Jurkat, Clone E6-1 (cell line): ENCODE measurements at places on chromosomes 7 and 10.

DNA sequence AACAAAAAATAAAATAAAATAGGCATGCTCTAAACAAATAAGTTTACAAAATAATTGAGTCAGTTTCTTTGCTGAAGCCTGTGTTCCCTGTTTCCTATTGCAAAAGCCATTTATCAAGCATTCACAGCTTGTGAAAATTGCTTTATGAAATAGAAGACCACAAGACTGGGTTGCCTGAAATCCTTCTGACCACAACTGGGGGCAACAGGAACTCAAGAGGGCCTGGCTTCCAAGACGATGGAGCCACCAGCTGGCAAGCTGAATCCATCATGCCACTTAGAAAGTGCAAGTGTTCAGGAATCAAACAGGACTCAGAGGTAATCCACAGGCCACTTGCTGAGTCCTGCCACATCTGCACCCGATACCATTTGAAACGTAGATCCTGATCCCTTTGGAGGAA, 752 bp upstream of the ABCA13 start:
- DNase-seq, result no peak

- DNase-seq, result no peak
Measured at GRCh38 chr7:44798649-44799305, 2.3 kb downstream of the PPIA start.

DNA sequence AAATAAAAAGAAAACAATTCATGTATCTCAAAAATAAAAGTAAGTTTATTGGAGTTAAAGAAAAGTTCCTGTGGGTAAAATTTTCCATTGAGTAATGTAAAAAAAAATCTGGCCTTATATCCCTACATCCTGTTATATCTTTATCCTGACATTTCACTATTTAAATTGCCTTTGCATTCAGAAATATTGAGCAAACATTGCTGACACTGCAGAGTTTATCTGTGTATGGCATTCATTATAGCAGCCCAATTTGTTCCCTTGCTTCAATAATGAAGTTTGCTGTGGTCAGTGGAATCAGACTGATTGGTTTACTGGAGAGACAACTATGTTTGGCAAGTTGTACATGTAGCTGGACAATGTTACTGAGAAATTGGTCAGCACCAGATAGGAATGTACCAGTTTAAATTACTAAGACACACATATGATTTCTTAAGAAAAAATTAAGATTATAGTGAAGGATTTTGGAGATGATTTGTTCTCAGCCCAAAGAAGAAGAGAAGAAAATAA, 271.7 kb downstream of the ANKRD7 start:
- DNase-seq, result no peak

GRCh38 chr10:130430291-130430690, 294.1 kb downstream of the GLRX3 start:
- no peak for DNase-seq

- no peak for DNase-seq
Measured at GRCh38 chr7:132197772-132198171, 378.5 kb downstream of the PLXNA4 start.

DNA sequence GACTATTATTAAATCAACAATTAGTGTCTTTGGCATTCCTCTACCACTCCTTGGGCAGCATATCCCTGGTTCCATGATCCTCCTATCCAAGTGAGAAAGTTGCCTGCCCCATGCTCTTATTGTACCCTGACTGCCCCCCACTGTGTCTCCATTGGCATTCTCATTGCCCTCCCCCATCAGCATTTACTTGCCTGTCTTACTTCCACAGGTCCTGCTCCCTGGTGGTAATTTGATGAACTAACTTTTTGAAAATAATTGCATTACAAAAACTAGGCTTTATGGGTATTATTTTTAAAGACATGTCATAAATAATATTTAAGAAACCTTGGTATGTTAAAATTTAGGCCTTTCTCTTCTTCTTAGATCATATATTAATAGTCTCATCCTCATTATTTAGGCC, 346.4 kb downstream of the PCLO start:
- no peak for DNase-seq

DNA sequence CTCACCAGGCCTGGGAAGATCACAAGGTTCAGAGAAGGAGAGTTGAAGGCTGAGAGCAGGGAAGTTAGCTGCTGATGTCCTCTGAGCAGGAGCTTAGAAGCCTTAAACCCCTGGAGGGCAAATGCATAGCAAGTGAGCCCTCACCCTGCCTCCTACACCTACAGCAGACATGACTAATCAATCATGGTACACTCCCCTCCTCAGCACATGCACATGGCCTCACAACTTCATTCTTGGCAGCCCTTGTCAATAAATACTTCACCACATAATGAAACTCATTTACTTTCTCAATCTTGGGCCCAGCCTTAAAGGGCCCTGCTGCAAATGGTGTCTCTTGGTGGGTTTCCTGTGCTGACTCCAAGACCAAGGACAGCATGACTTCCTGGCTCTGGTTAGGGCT, 12.9 kb downstream of the MMRN2 start:
- no peak for DNase-seq

DNA sequence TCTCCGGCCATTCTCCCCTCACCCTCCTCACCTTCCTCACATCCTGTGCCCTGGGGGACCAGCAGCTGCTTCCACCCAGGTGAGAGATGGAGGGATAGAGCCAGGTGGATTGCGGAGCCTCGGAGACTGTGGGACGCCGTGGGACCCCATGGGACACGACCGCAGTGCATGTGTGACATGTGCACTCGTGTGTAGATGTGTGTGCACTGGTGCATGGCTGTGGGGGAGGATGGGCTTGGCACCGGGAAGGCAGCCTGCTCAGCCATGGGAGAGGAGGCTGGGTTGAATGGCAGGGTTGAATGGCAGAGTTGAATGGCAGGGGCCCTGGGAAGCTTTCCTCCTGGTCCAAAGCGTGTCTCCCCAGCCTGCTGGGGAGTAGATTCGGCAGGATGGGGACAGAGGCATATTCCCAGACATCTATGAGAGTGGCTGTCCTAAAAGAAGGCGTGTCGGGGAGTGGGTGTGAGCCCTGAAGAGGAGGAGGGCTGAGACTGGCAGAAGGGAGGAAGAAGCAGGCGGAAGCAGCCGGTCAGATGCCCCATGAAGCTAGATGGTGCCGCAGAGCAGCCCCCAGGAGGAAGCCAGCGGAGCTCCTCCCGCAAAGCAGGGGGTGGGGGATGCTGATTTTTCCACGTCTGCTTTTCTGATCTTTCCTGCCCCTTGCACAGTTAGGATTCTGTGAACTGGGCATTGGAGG, 815 bp downstream of the GIMAP8 start:
- DNase-seq, result peak; percentile 51

DNA sequence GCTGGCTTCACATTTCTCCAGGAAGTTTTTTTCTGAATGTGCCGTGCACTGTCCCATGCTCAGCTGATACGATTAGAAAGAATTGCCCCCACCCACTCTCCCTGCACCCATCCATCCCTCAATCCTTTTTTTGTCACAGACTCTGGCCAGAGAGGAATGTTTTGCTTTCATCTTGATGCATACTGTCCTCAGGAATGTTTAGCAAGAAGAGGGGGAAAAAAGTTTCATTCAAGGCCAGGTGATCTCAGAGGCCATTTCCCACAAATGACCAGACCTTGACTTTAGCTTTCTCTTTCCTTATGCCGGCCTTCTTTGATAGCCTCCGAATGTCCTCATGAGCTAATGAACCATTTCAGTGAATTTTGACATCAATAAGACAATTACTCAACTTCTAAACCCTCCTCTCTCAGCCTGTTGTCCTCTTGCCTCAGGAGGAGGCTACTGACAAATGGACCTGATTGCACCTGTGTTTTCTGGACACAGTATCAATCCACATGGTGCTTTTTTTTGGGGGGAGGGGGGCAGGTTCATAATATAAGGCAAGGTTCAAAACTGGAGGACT, 105.0 kb upstream of the KLF6 start:
- DNase-seq, result no peak

- no peak for DNase-seq
Measured at GRCh38 chr10:19209319-19209718, 160.7 kb downstream of the MALRD1 start.

- peak; percentile 0 for DNase-seq
Measured at GRCh38 chr7:123401295-123401694, 133.1 kb downstream of the IQUB start.

GRCh38 chr10:17655567-17656146, 11.7 kb downstream of the STAM start:
- DNase-seq, result peak; percentile 65

- DNase-seq, result no peak
Measured at GRCh38 chr7:17713584-17713983, 226.7 kb downstream of the SNX13 start.

DNA sequence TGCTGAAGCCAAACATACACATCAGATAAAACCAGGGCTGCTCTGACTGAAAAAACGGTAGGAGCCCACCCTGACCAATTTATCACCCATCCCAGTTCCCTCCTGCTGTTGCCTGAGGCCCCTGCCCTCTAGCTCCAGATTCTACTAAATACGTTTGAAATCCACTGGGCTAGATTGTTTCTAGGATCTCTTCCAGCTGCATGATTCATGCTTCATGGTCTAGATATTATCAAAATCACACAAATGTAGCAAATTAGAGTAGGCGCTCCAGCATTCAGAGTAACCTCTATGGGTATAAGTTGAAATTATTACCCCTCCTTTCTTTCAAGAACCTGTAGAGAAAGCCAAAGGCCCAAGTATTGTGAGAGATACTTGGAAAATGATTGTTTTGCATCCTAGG, 151.2 kb upstream of the FAM13C start:
- no peak for DNase-seq

DNA sequence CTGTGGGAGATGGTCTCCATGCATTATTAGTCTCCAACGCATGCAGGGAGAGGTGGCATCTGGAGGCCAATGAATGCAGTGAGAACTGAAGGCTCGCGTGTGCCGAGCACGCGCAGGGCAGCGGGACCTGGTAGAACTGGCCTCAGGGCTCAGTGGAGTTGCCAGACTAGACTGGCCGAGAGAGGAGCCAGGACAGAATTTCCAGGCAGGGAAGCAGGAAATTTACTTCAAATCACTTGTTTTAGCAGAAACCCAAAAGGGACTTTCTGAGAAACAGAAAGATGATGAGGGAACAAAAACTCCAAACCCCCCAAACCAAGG, 311.0 kb upstream of the IMMP2L start:
- DNase-seq, result no peak

- DNase-seq, result no peak
Measured at GRCh38 chr7:494906-495305, 24.7 kb downstream of the PDGFA start.

DNA sequence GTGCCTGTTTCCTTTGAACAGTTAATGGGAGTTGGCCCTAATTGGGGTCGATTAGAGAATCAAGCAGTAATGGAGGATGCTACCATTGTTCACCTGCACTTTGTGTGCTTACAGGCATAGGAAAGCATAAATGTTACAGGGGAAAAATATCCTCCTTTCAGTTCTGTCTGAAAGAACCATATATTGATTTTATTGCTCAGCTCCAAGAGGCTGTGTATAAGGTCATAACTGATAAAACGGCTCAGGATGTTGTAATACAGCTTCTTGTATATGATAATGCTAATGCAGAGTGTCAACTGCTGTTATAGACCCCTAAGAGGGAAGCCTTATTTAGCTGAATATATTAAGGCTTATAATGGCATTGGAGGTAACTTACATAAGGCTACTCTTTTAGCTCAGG, 32.9 kb upstream of the AKR1C2 start:
- DNase-seq, result no peak

DNA sequence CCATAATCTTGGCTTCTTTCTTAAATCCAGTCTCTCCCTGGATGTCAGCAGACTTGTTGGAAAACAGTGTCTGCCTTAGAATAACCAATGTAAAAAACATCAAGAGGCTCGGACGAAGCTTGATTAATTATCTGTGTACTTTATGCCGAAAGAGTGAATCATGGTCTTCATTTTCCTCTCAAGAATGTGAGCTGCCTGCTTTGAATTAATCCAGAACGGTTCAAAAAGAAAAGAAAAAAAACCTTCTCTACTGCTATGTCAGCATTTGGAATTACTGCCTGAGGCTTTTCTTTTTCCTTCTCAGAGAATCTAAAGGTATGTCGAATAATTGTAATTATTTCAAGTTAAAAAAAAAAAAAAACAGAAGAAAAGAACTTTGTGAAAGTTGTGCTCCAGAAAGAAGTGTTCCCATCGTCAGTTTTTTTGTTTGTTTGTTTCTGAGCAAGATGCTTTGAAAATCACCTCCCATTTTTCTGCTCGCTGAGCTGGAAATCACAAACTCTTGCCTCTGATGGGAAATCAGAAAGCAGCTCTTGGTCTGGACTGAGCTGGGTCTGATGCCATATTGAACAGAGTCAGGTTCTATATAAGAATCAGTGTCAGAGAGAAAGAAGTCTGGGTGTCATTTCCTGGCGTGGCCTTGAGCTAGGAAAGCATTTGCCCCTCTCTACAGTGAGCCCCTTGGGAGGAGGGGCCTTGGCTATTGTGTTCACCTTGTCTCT, 20.2 kb downstream of the PLPP4 start:
- DNase-seq, result no peak

GRCh38 chr7:34107276-34107675, 201.9 kb downstream of the BMPER start:
- DNase-seq, result no peak

- no peak for DNase-seq
Measured at GRCh38 chr7:124480036-124480820, 285.4 kb downstream of the GPR37 start.

- DNase-seq, result peak; percentile 46
Measured at GRCh38 chr7:42876182-42877068, 35.4 kb downstream of the C7orf25 start.

GRCh38 chr7:112121318-112121717, 84.9 kb downstream of the DOCK4 start:
- no peak for DNase-seq

- no peak for DNase-seq
Measured at GRCh38 chr7:30757342-30757692, 5.4 kb downstream of the INMT start.

- no peak for DNase-seq
Measured at GRCh38 chr7:88233828-88234227, 14.0 kb upstream of the SRI start.

GRCh38 chr10:110387617-110387982, 82.9 kb upstream of the SMNDC1 start:
- DNase-seq, result no peak

GRCh38 chr7:116148626-116149025, 61.7 kb upstream of the TES start:
- DNase-seq, result no peak

DNA sequence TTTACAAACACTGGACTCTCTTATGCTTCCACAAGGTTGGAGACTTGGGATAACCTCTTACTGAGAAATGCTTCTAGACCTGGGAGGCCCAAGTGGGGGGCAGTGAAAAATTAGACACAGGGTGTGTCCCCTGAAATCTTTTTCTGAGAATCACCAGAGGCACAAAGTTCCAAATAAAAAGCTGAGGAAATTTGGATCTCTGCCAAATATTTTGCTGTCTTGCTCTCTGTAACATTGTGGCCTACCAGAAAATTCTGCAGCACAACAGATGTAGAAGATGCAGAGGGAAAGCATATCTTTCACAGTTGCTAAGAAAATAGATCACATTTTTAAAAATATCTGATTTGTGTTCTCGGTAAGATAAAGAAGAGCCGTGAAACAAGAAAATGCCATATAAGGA, 849.4 kb downstream of the CCSER2 start:
- no peak for DNase-seq
